ENCODE measurements at places on chromosomes 1 and 21.

- no peak for DNase-seq
Measured at GRCh38 chr1:29196863-29197589, 15.3 kb upstream of the SRSF4 start.

GRCh38 chr1:28417441-28417922, 47.9 kb downstream of the PHACTR4 start:
- DNase-seq, result no peak

GRCh38 chr1:16451841-16452528, 11.5 kb downstream of the NECAP2 start:
- no peak for DNase-seq

DNA sequence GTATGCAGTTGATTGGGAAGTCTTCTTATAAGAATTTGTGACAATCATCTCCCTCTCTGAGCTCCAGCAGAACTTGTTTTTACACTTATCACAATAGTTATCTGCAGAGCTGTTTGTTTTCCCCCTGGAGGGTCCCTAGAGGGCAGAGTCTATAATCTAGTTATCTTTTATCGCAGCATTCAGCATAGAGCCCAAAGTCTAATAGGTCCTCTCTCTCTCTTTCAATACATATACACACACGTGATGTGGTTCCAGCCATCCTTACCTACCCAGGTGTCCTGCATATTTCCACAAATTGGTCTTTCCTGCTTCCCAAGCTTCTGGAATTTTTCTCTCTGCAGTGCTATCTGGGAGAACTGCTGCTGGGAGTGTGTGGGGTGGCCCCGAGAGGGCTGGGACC, 229.6 kb upstream of the KIAA0040 start:
- DNase-seq, result no peak

- DNase-seq, result no peak
Measured at GRCh38 chr1:34140011-34140676, 24.9 kb downstream of the CSMD2 start.

- DNase-seq, result no peak
Measured at GRCh38 chr1:154729031-154729442, 121.1 kb upstream of the ADAR start.

DNA sequence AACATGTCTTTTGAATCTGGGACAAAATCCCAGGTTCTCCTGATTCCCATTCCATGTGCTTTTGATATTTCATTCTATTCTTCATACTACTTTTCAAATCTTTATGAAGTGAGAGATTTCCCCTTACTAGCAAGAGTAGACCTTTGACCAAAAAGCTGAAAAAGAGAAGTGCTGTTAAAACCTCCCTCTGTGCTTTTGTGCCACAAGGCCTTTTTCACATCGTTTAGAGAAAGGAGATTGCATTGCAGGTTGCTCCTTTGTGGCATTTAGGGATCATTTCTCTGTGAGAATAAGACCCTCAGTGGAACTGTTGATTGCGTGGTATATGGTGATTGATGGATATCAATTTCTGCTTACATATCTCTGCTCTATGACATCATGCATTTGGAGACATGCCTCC, 148.8 kb downstream of the TGFB2 start:
- DNase-seq, result no peak

DNA sequence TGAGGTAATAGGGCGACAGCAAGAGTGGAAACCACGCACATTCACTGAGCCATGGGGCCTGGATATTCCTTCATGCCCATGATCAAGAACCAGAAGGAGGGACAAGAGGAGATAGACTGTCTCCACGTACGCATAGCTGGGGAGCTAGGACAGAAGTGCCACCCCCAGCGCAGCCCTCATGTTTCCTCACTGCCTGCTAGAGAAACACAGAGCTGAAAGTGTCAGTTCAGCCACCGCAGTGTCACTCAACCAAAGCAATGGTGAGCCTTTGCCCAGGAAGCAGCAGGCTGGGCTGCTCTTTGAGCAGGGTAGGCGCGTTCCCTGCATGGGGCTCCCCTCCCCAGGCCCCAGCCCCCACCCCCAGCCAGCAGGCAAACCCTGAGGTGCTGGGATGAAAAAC, 68.5 kb downstream of the STUM start:
- DNase-seq, result no peak

Data from NCI-H2029 treated with DMSO at 0.1 percent for 48 hours (cell line).